ENCODE measurements at places on chromosomes 1 and 21.

- no peak for DNase-seq
Measured at GRCh38 chr21:40636026-40636425, 210.9 kb downstream of the DSCAM start.

- no peak for DNase-seq
Measured at GRCh38 chr1:207240325-207241101, 81.0 kb upstream of the CD55 start.

DNA sequence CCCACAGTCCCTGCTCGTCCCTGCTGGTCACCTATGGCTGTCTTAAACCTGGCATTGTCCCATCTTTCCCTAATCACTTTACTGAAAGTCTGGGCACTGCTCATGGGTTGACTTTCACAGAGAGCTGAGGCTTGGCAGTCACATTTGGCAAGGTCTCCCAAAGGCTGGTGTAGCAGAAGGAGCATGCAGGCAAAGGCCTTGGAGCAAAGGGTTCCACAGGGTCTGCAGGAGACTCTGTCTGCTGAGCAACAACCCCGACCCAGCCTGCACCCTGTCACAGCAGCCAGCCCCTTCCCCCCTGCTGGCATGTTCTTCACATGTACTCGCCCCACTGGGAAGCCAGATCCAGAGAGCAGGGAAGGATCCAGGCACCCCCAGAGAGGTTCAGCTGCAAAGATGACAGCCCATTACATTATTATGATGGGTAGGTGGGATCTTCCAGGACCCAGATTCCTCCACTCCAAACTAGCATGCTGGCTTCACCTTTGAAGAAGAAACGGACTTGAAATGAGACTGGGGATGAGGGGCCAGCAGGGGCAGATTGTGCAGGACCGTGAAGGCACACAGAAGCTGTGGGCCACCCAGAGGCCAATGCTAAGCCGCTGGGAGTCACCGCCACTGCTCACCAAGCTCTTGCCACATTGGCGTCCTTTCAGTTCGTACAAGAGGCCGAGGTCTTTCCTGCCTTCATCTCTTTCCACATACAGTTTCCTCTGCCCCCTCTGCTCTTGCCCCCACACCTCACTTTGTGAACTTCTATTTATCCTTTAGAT, 14.2 kb upstream of the TMEM125 start:
- DNase-seq = no peak

GRCh38 chr1:236663934-236664333, 22.4 kb upstream of the ACTN2 start:
- DNase-seq = no peak

- DNase-seq = no peak
Measured at GRCh38 chr1:25695771-25696311, 79.2 kb downstream of the MAN1C1 start.
